ENCODE measurements at places on chromosomes 13 and 19. TPM values are rescaled to one million over a fixed set of nuclear protein-coding genes. Genes with fewer than 3 reads are reported as not detected.

- peak; percentile 2 for DNase-seq
Observed at GRCh38 chr13:26987486-26988013, 184.1 kb downstream of the USP12 start.

- DNase-seq, result no peak
Observed at GRCh38 chr13:79440958-79441528, 35.0 kb upstream of the RBM26 start.

GRCh38 chr13:46655377-46656180, 102.6 kb downstream of the LRCH1 start:
- DNase-seq, result peak; percentile 59

The CEACAM4 gene
- not detected for total RNA-seq

The MRPL54 gene
- total RNA-seq, result 58.7 TPM

GRCh38 chr13:107329991-107330390, 762.1 kb upstream of the ARGLU1 start:
- DNase-seq, result no peak

DNA sequence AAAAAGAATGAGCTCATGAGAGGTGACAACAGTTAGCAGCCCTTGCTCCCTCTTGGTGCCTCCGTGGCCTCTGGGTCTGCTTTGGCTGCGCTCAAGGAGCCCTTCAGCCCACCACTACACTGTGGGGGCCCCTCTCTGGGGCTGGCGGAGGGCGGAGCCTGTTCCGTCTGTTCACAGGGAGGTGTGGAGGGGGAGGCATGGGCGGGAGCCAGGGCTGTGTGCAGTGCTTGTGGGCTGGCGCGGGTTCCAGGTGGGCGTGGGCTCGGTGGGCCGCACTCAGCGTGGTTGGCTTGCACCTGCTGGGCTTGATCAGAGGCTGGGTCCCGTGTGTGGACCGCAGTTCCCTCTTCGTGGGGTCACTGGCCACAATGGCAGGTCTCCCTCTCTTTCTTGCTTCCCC, 953.4 kb upstream of the PRR20A start:
- no peak for DNase-seq

- DNase-seq, result peak; percentile 3
Observed at GRCh38 chr13:108629181-108629752, at the start of gene MYO16. Gene MYO16, plus strand, starts transcription at chr13:108629611. Its CDS starts 234 bp downstream, at chr13:108629845.

The IFNL2 gene
- not detected for total RNA-seq

DNA sequence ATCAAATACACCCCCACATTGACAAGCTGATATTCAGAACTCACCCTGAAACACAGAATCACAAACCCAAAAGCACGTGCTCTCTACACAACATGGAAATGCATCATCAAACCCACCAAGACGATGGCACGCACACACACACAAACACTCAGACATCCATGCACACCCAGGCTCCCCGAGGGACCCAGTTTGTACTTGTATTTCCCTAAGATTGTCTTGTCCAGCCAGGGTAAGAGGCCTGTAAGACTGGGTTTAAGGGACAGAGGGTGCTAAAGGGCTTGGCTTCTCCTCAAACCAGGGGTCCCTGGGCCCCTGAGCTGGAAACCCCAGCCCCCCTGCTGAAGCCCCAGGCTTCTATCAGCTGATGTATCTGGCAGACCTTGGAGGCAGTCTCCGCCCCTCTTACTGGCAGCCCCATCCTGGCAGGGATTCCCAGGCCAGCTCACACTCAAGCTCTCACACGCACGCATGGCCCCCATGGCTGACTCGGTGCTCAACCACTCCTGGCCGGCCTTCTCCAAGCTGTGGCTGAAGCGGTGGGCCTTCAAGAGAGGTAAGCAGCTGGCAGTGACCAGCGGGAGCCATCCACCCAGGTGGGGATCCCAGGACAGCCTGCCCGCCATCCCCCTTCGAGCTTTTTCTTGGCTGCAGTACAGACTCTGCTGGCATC, 6.5 kb downstream of the ARHGEF18 start:
- DNase-seq, result no peak

The STOML3 gene
- not detected for total RNA-seq

DNA sequence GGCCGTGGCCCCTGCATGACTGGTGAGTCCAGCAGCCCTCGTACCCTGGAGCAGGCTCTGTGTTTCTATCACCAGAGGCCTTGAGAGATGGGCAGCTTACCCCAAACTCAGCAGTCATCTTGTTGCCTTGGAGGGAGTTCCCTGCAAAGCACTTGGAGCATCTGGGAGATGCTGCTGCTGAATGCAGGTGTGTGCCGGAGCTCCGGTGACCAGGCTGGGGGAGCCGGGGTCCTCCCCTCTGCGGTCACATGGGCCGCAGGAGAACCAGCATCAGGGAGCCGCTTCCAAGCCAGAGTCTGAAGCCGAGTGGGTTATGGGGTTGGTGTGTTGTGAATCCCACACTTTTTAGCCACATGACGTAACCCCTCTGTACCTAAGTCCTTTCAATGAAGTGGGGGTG, 82.8 kb downstream of the TEX29 start:
- no peak for DNase-seq

GRCh38 chr13:113429608-113429985, 23.7 kb downstream of the ADPRHL1 start:
- DNase-seq, result no peak

The PSG2 gene
- not detected for total RNA-seq

The ZNF808 gene
- 11.9 TPM for total RNA-seq

The DLL3 gene
- total RNA-seq, result not detected

DNA sequence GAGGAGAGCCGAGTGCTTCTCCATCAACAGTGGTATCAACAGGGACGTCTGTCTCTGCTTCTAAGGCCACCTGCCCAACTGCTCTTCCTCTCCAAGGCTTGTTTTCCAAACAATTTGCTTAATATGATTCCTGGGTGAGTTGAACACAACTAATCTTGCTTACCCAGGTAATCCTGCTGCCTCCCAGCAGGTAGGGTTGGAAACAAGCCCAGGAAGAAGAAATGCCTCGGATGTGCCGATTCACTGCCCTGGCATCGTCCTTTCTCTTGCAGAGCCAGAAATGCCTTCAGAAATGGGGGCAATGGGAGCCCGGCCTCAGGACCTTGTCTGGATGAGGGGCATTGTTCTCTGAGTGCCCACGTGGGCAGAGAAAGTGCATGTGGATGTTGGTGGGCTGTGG, 51.9 kb upstream of the C1QTNF9B start:
- DNase-seq, result no peak

The CACNA1A gene
- 0.58 TPM for total RNA-seq

- no peak for DNase-seq
Observed at GRCh38 chr13:95756072-95756471, 79.1 kb downstream of the DNAJC3 start.

DNA sequence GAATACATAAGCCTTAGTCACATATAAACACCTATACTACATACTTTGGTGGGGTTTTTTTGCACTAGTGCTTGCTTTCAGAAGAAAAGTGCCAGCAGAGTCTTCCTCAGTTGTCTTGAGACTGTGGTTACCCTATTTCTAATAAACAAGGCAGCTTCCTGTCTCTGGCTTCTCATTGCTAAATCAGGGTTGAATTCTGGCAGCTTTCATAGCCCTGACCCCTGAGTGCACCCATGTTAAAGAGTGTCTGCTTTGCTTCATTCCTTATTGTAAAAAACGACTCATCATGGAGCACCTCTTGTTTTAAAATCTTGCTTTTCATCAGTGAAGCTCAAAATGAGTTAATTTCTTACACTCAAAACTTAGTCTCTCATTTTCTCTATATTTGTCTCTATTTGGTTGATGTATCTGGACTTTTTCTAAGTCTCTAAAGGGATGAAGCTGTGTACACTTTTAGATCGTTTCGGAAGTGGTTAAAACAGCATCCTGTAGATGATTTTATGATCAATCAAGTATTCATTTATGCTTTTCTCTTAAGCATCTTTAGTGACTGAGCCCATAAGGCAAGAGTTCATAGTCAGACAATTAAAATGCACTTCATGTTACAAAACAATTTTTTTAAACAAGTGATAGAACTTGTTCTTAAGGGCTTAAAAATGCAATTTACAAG, 72.1 kb downstream of the KLF12 start:
- DNase-seq, result no peak

The GTF3A gene
- total RNA-seq, result 220 TPM

- no peak for DNase-seq
Observed at GRCh38 chr13:33383724-33384577, 98.4 kb upstream of the STARD13 start.

The FAM124A gene
- 2.9 TPM for total RNA-seq

GRCh38 chr19:32917616-32917996, 48.0 kb upstream of the SLC7A9 start:
- no peak for DNase-seq

The APC2 gene
- 0.89 TPM for total RNA-seq

The KASH5 gene
- not detected for total RNA-seq

DNA sequence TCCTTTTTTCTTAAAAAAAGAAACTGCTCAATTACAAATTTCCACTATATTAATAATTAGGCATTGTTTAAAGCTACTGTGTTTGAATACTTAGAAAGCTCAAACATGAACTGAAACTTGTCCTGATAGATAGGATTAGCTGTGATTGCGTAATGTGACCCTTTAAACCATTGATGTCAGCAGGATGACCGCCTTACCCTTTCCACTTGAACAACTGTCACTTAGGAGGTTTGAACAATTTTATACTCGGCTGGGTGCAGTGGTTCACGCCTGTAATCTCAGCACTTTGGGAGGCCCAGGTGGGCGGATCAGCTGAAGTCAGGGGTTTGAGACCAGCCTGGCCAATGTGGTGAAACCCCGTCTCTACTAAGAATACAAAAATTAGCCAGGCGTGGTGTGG, 2.9 kb downstream of the LAMP1 start:
- DNase-seq, result peak; percentile 23

DNA sequence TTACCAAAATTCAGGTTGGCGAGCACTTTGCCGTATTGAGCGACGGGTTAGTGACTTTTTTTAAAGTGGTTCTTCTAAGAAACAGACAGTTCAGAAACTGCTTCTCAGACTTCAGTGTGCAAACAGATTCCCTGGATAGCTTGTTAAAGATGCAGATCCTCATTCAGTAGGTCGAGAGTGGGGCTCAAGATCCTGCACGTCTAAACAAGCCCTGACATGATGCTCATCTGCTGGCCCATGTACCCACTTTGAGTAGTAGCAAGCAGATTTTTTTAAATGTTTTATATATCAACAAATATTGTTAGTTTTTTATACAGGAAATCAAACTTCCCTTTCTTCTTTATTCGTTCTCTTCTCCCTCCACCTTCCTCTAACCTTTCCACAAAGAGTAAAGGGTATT, 7.3 kb downstream of the METTL21C start:
- DNase-seq, result no peak

GRCh38 chr19:57850553-57851017, 926 bp downstream of the ZNF587 start:
- peak; percentile 83 for DNase-seq

The MEF2B gene
- total RNA-seq, result not detected

GRCh38 chr13:34254366-34254765, 436.4 kb downstream of the RFC3 start:
- no peak for DNase-seq

DNA sequence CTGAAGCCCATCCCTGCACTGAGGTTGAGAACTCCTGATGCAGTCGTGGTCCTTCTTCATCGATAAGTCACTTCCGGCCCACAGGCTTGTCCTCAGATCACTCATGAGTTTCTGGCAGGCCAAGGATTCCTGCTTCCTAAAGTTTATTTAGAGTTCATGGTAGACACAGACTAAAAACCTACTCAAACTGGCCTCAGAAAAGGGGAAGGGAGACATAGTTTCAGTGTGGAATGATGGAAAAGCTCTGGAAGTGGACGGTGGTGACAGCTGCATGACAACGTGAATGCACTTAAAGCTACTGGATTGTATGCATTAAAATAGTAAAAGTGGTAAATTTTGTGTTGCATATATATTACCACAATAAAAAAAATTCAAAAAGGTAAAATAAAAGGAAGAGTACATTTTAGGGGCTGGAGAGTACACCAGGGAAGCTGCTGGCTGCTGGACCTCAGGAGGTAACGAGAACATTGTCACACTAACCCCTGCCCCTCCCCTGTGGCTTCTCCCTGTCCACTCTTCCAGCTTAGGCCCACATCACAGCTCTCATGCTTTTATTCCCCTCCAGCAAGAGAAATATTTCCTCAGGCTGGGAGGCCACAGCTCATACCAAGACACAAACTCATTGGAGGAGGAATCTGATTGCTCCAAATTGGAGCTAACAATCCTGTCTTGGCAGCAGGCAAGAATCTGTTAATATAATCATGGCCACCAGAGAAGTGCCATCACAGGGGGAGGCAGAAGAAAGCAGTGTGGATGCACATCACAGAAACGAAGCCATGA, 741.0 kb downstream of the UQCRFS1 start:
- no peak for DNase-seq

- no peak for DNase-seq
Observed at GRCh38 chr13:36819739-36820090, 693 bp downstream of the RFXAP start.

GRCh38 chr13:75360170-75360569, 121.8 kb downstream of the TBC1D4 start:
- DNase-seq, result no peak

DNA sequence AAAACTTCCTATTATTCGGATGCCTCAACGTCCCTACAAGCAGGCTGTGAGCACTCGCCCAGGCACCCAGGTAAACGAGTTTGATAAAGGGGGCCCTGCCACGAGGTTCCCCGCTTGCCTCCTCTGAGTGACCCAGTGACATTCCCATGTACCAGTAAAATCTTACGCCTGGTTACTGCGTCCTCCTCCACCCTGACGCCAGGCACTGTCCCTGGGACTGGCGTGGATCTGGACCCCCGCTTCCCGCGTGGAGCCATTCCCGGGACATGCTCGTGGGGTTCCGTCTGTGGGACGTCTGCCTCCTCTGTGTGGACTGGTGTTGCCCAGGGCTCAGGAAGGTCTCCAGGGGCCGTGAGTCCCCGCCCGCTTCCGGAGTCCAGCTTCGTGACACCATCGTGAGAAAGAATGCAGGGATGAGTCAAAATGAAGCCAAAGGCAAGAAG, 407 bp upstream of the ZNF550 start:
- DNase-seq, result peak; percentile 57

- peak; percentile 64 for DNase-seq
Observed at GRCh38 chr19:17333611-17334413, 843 bp downstream of the ANO8 start.

The CFAP97D2 gene
- total RNA-seq, result not detected

DNA sequence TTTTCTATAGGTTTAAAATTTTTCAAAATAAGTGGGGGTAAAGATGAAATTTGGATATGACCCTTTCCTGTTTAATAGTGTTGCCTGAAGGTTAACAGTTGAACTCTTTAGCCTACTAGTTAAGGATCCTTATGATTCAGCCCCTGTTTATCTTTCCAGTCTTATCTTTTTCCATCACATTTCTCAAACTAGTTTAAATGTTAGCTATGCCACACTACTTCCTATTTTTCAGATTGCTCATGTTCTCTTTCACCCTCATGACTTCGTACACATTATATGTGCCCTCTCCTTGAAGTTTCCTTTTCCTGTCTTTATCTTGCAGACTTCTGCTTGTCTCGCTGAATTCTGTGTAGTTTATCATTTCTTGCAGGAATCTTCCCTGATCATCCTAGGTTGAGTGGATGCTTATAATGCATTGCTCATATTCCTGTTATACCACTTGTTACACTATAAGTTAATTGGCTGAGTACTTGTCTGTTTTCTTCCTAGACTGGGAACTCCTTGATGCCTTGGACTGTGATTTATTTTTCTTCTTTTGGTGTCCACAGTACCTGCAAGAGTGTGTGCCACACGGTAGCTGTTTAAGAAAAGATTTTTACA, 86.7 kb downstream of the FNDC3A start:
- no peak for DNase-seq

The CFD gene
- total RNA-seq, result 36.6 TPM

Data from stomach (tissue), 19 donors.